ENCODE measurements at places on chromosomes 11 and 22.

GRCh38 chr11:71927820-71928736 is at the start of gene XNDC1N:
Gene XNDC1N, minus strand, starts transcription at chr11:71928594. Its CDS starts 5,241 bp downstream, at chr11:71923353.
- peak; percentile 94 for DNase-seq

GRCh38 chr11:122633219-122633829 is 22.2 kb upstream of the UBASH3B start:
- peak; percentile 67 for DNase-seq

GRCh38 chr22:24503843-24504338 is 8.8 kb downstream of the UPB1 start:
- no peak for DNase-seq

GRCh38 chr11:128689591-128689947 is 4.3 kb upstream of the FLI1 start:
- no peak for DNase-seq

GRCh38 chr11:114914231-114915005 is 236.1 kb downstream of the NXPE2 start:
- no peak for DNase-seq

GRCh38 chr11:122097419-122098001 is 18.5 kb downstream of the BLID start:
- no peak for DNase-seq

DNA sequence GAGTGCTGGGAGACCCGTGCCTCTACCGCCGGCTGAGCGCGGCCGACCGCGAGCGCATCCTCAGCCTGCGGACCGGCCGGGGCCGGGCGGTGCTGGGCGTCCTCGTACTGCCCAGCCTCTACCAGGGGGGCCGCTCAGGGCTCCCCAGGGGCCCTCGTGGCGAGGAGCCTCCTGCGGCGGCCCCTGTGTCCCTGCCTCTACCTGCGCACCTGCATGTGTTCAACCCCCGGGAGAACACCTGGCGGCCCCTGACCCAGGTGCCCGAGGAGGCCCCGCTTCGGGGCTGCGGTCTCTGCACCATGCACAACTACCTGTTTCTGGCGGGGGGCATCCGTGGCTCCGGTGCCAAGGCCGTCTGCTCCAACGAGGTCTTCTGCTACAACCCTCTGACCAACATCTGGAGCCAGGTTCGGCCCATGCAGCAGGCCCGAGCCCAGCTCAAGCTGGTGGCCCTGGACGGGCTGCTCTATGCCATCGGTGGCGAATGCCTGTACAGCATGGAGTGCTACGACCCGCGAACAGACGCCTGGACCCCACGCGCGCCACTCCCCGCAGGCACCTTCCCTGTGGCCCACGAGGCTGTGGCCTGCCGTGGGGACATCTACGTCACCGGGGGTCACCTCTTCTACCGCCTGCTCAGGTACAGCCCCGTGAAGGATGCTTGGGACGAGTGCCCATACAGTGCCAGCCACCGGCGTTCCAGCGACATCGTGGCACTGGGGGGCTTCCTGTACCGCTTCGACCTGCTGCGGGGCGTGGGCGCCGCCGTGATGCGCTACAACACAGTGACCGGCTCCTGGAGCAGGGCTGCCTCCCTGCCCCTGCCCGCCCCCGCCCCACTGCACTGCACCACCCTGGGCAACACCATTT is 3.5 kb downstream of the KLHDC7B start:
- no peak for DNase-seq

DNA sequence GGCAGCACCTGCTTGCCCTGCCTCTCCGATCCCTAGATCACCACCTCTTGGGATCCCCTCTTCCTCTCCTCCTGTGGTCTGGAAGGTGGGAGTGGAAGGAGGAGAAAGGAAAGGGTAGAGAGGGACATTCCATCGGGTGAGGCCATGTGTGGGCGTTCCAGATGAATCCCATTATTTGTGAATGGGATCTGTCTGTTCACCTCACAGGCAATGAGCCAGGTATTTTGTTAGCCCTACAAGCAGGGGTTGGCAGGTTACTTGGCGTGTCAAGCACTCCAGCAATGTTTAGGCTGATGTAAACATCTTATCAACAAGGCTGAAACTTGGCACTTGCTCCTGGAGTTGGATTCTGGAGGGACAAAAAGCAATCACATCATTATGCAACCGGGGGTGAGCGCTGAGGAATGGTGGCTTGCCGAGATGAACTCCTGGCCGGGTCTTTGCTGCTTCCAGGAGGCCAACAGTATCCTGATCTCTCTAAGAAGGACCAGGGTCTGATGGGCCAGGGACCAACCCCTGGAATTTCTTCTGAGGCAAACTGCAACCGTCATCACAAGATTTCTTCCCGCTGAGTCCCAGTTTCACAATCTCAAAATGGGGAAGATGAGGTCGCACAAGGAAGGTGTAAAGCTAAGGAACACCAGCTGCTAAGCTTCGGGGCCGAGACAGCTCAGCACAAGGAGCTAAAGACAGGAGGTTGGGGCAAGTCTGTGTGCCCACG is 7.8 kb downstream of the ADAMTS8 start:
- no peak for DNase-seq

GRCh38 chr11:125975634-125976033 is 29.8 kb downstream of the VSIG10L2 start:
- no peak for DNase-seq

DNA sequence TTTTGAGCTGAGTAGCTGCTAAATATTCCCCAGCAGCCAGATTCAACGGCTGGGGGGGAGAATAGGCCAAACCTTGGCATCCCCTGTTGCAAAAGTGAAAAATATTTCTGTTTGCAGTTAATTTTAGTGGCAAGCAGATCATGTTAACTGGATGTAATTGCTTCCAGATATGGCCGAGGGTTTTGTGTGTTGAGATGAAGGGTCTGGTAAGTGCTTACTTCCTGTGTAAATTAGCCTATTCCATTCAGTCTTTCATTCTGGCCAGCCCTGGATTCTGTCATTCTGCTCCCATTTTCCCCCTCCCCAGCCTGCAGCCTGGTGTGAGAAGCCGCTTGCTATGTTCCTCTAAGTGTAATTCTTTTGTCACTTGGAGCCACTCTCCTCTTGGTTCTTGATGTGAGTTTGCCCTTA is 17.4 kb downstream of the ZBTB16 start:
- DNase-seq: no peak

DNA sequence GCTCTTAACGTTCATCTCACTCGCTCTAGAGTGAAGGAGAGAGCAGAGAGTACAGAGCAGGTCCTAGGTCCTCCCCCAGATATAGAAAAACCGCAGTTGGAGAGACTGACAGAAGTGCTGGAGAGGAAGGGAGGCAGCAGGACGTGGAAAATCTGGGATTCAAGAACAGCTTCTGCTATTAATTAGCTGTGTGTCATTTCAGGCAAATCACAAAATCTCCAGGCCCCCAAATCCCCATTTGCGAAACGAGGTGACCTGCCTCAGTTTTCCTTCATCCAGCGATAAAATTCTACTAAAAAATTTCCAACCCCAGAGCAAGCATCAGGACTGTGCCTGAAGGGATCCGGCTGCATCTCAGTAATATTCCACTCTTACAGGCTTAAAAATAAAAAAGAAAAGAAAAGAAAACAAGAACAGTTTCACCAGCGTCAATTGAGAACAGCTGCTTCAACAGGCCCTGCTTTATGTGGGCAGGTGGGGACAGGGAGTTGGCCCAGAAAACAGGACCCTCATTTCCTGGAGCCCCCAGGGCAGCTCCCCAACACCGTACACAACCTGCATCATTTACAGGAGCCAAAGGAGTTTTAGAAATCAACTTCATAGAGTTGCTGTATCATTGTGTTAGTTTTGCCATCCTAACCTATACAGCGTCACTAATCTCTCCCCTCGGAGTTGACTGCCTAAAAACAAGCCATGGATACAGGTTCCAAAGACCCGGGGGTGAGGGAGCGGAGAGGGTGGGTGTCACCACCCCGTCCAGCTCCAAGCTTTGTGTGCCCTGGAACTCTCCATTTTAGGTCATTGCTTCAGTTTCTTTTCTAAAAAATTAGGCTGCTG is 2.3 kb upstream of the MALAT1 start:
- no peak for DNase-seq

GRCh38 chr11:24664399-24664798 is 167.5 kb downstream of the LUZP2 start:
- no peak for DNase-seq

GRCh38 chr11:9459667-9460321 is 1.0 kb upstream of the ZNF143 start:
- DNase-seq: peak; percentile 73

DNA sequence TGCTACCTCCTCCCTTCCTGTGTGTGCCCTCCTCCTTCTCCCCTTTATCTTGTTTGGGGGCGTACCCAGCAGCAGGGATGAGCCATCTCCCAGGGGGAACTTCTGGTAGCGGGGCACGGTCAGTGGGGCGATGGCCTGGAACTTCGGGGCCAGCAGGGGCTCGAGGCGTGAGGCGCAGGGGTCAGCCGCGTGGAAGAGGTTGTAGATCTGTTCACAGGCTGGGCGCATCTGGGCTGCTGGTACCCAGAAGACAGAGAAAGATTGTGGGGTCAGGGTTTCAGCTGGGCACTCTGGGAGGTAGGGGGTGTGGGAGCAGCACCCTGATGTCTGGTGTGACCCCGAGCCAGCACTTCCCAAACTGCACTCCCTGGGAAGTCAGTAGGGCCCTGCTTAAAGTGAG is 9.1 kb downstream of the PITPNM1 start:
- DNase-seq: no peak

DNA sequence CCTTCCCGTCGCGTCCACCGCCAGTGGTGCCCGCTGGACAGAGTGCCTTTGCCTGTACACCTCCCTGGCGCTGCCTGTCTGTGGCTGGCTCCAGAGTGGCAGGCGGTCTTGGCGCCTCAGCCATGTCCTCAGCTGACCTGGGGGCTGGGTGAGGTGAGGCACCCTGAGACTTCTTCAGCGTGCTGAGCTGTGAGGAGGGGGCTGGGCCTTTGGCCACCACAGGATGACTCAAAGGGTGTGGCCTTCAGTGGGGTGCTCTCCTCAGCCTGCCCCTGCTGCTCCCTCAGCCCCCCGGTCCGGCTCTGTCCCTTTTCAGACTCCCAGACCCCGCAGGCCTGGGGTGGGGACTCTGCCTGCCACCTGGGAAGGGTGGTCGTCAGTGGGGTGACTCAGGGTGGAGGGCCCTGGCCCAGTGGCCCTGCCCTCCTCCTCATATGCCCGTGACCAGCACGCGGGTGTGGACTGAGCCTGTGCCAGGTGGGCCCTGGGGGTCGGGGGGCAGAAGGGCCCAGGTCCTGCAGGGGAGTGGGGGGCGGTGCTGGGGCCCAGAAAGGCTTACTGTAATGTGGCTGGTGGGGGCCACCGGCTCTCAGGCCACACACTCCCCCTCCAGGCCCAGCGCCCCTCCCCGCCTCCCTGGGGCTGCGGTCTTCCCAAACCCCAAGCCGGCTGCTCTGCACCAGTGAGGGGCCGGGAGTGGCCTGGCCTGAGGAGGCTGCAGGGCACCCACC is 15.9 kb downstream of the CRELD2 start:
- no peak for DNase-seq

DNA sequence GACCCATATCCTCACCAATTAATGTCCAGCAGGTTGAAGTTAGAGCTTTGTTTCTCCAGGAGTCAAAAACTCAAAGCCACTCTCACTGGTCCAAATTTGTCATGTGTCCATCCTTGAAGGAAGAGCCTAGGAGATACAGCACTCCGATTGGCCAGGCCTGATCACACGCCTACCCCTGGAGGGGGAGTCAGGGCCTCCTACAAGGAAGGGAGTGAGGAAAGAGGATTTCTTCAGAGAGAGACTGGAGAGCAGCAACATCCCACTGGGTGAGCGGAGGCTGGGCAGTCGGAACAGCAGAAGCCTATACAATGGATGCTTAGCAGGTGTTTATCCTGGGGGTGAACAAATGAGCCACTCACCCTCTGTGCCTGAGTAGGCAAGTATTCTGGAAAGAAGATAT is 113.9 kb downstream of the TRIM29 start:
- DNase-seq: no peak

- peak; percentile 69 for DNase-seq
Observed at GRCh38 chr22:20219667-20220628, 48.2 kb downstream of the RTN4R start.

DNA sequence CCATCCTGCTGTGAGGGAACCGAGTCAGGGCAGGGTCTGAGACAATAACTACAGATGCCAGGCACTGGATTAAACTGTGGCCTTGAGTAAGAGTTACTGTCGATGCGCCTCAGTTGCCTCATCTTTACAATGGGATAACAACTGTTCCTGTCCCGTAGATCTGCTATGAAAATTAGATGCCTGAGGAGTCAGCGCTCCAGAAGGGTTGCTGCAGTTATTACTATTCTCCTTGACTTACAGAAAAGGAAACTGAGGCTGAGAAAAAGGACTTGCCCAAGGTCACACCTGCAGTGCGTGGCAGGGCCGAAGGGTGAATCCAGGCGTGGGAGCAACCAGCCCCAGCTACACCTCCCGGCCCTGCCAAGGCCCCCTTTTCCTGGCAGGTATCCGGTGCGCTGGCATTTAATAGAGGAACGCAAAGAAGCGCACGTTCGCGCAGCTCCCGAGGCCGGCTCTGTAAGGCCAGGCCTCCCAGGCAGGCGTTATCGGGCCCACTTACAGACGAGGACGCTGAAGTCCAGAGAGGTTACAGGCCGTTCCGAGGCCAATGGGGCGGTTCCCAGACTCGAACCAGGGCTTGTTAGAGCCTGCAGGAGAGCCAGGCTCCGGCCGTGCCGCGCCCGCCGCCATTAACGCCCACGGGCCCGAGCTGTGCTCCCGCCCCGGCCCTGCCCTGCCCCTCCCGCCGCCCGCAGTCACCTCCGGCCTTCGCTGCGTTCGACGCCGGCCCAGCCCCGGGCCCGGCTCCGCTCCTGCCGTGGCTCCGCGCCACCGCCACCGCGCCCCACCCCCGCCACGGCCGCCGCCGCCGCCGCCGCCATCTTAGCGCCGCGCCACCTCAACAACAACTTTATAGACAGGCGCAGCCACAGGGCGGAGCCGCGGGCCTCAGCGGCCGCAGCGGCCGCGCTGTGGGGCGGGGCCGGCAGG is at the start of gene C11orf68:
Gene C11orf68 (minus strand): TSS at position 852 of the 930 bp plus-strand sequence. CDS start 31 bp downstream, at position 821.
- peak; percentile 45 for DNase-seq

- DNase-seq: no peak
Observed at GRCh38 chr22:44407987-44408828, 89.8 kb downstream of the RTL6 start.

- DNase-seq: no peak
Observed at GRCh38 chr11:13896981-13897353, 65.6 kb upstream of the SPON1 start.

DNA sequence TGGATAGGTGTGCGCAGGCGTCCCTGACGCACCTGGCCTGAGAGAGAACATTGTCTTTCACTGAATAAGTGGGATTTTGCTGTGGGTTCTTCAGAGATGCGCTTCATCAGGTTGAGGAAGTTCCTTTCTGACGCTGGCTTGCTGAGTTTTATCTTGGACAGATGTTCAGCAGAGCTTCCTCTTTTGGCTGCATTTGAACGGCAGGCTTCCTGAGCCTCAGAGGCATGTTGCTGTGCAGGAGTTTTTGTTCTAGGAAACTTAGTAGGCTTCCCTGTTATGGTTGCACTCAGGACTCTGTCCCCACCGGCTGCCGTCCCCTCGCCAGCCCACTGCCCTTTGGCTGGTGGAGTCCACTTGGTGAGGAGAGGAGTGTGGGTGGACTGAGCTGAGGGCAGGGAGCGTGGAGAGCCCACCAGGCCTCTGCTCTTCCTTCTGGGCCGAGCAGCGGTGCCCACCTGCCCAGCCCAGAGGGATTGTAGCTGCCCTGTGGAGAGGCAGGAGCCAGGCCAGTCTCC is 17.2 kb downstream of the FRMD8 start:
- peak; percentile 94 for DNase-seq
